Immature natural killer cell (primary cell): ENCODE measurements at places on chromosomes 2 and 18. TPM values are rescaled to one million over a fixed set of nuclear protein-coding genes. Genes with fewer than 3 reads are reported as not detected.

- no peak overlapping the region for H3K27ac ChIP-seq
- H3K4me3 ChIP-seq: peak overlapping the region; percentile 59
- H3K36me3 ChIP-seq: peaks cover 4% of the 10 kb centered on the region
- H3K4me1 ChIP-seq: peaks cover 16% of the 10 kb centered on the region
- H3K27me3 ChIP-seq: no peaks in the 10 kb centered on the region
Observed at GRCh38 chr2:101205521-101206479, 46.9 kb upstream of the CNOT11 start.

- H3K27ac ChIP-seq: no peak overlapping the region
- no peak overlapping the region for H3K4me3 ChIP-seq
- DNase-seq: no peak
- no peaks in the 10 kb centered on the region for H3K36me3 ChIP-seq
Observed at GRCh38 chr18:38297910-38298309, 732.3 kb upstream of the CELF4 start.

DNA sequence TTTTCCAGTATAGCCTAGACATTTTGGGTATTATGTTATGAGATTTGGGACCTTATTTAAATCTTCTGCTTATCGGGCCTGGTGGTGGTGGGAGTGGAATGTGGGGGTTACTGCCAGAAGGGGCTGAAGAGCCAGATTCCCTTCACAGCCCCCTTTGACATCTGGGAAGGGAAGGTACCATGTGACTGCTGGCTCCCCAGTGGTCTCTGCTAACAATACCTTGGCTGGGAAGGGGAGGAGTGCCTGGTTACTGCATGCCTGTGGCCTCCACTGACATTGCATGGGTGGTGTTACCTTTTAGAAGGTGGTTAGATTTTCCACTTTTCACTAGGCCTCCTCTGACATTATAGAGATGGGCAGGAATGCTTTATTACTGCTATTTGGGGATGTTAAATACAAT is 8.0 kb downstream of the ATP9B start:
- no peak overlapping the region for H3K27ac ChIP-seq
- DNase-seq: no peak
- H3K4me3 ChIP-seq: no peak overlapping the region
- H3K27me3 ChIP-seq: peaks cover 2% of the 10 kb centered on the region
- peaks cover 35% of the 10 kb centered on the region for H3K4me1 ChIP-seq
- peaks cover 33% of the 10 kb centered on the region for H3K36me3 ChIP-seq

GRCh38 chr2:173359231-173359630 is 4.6 kb downstream of the CDCA7 start:
- no peak overlapping the region for H3K4me3 ChIP-seq
- no peak overlapping the region for H3K27ac ChIP-seq
- peaks cover 12% of the 10 kb centered on the region for H3K4me1 ChIP-seq
- H3K27me3 ChIP-seq: peaks cover 13% of the 10 kb centered on the region

DNA sequence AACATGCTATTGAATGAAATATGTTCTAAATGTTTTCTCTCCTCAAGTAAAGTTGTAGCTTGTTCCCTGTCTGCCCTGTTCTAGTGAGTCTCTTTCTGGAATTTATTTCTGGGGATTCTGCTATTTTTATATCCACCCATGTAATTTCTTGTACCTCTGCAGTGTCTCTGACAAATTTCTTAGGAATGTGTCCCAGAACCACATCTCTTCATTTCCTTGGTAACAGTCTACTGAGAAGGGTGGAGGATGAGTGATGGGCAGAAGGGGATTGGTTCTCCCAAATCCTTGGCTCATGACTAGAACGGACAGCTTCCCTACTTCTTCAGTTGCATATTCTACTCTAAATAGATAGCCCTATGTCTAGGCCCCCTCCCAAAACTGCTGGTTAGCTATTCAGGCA is 490.6 kb upstream of the LINC00305 start:
- no peak for DNase-seq
- no peak overlapping the region for H3K27ac ChIP-seq
- H3K27me3 ChIP-seq: no peaks in the 10 kb centered on the region
- H3K4me3 ChIP-seq: no peak overlapping the region

DNA sequence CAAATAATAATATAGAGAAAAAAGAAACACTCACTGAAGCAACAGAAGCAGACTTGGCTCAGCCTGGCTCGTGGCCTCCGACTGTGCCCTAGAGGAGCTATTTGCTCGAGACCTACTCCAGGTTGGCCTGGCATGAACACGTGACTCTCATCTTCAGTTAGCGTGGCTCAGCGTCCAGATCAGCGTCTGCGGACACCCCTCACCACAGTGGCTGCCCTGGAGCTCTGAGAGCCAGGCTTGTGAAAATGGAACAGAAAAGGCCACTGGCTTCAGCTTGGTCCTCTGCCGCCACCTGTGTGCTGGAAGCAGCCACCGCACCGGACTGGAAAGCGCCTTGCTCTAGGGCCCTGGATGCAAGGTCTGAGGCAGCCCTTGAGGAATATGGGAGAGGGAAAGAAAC is 1184.0 kb upstream of the GYPC start:
- no peaks in the 10 kb centered on the region for H3K4me1 ChIP-seq
- no peak for DNase-seq
- H3K4me3 ChIP-seq: no peak overlapping the region
- H3K27ac ChIP-seq: no peak overlapping the region

DNA sequence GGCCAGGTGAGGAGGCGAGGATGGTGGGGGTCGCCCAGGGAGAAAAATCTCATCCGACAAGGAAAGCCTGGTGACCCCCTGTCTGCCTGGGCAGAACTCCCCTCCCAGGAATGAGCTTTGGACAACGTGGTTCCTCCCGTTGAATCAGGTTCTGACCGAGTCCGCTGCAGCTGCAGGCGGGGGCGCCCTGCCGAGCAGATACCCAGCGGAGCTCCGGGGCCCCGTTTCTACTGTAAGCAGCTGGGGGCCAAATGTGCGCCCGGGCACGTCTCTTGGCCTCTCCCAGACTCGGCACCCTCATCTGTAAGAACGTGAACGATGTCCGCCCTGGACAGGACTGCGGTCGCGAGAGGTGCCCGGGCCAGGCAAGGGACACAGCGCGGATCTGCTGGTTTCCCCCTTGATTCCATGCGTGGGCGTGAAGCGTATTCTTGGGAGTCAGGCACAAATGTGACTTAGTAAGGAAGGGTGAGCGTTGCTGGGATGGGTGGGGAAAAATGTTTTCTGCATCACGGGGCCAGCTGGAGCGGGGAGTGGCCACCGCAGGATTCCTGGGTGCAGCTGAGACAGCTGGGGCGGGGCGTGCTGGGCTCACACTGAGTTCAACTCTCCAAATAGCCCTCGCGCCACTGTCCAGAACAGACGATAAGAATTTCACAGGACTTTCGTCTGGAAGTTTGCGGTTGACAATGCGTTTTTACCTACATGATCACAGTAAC is 20.2 kb upstream of the TUBB6 start:
- no peaks in the 10 kb centered on the region for H3K36me3 ChIP-seq
- no peak overlapping the region for H3K27ac ChIP-seq
- H3K4me1 ChIP-seq: no peaks in the 10 kb centered on the region
- H3K27me3 ChIP-seq: peaks cover 23% of the 10 kb centered on the region
- H3K4me3 ChIP-seq: no peak overlapping the region

GRCh38 chr2:161044095-161044865 is 115.9 kb upstream of the TANK start:
- H3K4me3 ChIP-seq: no peak overlapping the region
- no peaks in the 10 kb centered on the region for H3K36me3 ChIP-seq
- no peaks in the 10 kb centered on the region for H3K27me3 ChIP-seq
- no peak for DNase-seq
- H3K4me1 ChIP-seq: no peaks in the 10 kb centered on the region

GRCh38 chr18:78782951-78783563 is 196.6 kb upstream of the SALL3 start:
- H3K4me3 ChIP-seq: no peak overlapping the region
- peaks cover 6% of the 10 kb centered on the region for H3K27me3 ChIP-seq
- H3K36me3 ChIP-seq: no peaks in the 10 kb centered on the region
- no peaks in the 10 kb centered on the region for H3K4me1 ChIP-seq
- no peak for DNase-seq

DNA sequence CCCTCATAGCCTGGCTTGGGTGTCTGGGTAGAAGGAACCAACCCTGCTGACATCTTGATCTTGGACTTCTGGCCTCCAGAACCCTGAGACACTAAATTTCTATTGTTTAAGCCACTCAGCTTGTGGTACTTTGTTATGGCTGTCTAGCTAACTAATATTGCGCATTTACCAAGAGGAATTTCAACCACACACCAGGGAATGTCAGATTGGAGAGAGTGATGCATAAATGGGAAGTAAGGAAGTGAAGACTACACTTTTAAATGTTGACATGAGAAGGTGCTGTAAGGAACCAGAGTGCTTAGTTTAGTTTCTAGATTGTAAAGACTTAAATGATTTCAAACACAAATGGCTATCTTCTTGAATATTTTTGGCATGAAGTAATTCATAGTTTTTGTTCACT is 98.9 kb upstream of the ITGB6 start:
- H3K27me3 ChIP-seq: no peaks in the 10 kb centered on the region
- DNase-seq: no peak
- H3K27ac ChIP-seq: no peak overlapping the region
- H3K36me3 ChIP-seq: peaks cover 53% of the 10 kb centered on the region
- peaks cover 90% of the 10 kb centered on the region for H3K4me1 ChIP-seq

DNA sequence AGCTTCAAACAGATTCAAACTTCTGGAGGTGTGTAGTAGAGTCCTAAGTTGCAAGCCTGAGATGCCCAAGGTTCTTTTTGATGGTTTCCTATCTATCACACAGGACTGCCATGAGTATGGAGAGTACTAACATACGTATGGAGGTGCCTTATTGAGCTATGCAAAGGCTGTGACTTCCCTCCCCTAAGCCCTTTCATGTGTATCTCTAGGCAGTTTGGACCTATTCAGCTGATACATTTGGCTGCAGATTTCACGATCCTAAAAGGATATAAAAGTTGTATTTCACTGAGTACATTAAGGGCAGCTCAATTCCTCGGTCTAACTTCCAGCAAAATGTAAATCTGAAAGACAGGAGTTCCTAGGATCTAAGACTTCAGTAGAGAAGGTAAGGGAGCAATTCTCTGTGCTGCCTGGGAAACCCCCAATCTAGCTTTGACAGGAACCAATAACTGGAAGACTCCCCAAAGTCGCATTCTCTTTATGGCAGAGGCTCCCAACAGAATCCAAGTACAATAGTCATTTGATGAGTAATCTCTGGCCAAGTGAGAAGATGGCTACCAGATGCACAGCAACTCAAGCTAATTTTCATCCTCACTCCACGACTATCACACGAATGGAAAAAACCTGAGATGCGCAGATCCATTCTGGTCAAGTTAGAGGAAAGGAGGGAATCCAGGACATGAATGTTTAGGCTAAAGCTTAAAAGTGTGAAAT is 83.8 kb downstream of the ATL2 start:
- H3K27ac ChIP-seq: no peak overlapping the region
- no peak for DNase-seq
- H3K36me3 ChIP-seq: peaks cover 27% of the 10 kb centered on the region
- no peaks in the 10 kb centered on the region for H3K4me1 ChIP-seq

TP53I3 gene
- 1.2 TPM for polyA plus RNA-seq

ATP6V1C2 gene
- polyA plus RNA-seq: not detected

LHCGR gene
- polyA plus RNA-seq: not detected

CRYGD gene
- not detected for polyA plus RNA-seq

TMEM18 gene
- polyA plus RNA-seq: 37.1 TPM

TUBB8B gene
- polyA plus RNA-seq: not detected
